Left colon (tissue), 2 donors: ENCODE measurements at places on chromosomes 11 and 22. TPM values are rescaled to one million over a fixed set of nuclear protein-coding genes. Genes with fewer than 3 reads are reported as not detected.
A peak's percentile ranks its signal among the peaks of the same experiment; 100 is the strongest.

DNA sequence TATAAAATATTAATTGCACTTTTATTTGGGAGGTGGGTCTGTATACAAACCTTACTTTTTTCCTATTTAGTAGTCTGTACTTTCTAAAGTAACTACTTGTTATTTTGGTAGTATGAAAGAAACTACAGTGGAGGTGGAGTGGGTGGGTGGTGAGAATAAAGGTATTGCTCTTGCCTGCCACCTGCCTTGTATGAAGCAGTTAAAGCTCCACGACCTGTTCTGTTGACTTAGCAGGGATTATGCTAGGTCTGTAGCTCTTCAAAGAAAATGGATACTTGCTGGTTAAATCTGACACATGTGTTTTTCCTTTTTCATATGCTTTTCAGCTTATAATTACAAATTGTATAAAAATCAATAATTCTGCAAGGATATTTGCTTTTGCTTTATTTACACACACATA, 111.9 kb downstream of the EHF start:
- DNase-seq, result no peak

The CRYBB3 gene
- total RNA-seq, result 2.1 TPM

GRCh38 chr11:126113012-126113411, 50.3 kb upstream of the CDON start:
- DNase-seq, result no peak

- no peak for DNase-seq
Measured at GRCh38 chr11:107682572-107682971, 29.3 kb downstream of the SLN start.

GRCh38 chr11:115391598-115391997, 112.6 kb downstream of the CADM1 start:
- DNase-seq, result no peak

DNA sequence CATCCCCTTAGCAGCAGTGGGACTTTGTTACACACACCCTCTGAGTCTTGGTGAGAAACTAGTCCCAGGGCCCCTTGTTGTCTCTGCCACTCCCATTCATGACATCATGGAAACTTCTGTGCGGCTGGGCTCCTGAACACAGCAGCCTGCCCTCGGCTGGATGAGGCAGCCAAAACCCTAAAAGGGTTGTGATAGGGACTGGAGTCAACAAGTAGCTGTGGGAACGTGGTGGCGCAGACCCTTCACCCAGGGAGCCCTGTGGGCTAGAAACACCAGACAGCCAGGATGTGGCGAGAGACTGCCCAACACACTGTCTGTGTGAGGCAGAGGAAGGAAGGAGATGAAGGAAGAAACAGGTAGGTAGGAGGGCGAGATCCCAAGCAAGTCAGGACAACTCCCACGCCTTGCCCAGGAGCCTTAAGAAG, 3.9 kb downstream of the CD3D start:
- DNase-seq, result peak; percentile 48

GRCh38 chr11:102709201-102709945, 3.8 kb upstream of the MMP27 start:
- no peak for DNase-seq

DNA sequence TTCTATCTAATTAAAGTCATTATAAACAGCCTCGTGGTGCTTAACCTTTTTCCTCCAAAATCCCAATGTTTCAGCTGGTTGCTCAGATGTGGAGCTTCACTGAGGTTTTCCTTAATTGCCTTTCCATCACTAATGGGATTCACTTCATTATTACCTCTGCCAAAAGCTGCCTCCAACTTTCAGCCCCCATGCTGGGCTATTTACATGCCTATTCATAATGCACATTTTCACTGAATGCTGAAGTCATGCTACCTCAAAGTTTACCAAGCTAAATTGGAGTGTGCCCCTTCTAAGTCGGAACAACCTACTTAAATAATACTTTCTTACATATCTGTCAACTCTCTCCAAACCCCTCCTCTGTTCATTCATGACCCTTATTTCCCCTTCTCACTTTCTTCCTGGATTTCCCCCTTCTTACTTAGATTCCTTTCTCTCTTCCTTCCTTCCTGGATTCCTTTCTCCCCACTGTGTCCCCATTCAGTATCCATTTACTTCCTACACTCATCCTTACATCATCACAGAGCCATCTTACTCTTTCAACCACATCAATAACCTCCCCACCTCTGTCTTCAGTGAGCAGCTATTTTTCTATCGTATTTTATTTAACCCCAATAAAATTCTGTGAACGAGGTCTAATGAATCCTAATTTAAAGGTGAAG, 887.3 kb upstream of the TENM4 start:
- DNase-seq, result no peak

DNA sequence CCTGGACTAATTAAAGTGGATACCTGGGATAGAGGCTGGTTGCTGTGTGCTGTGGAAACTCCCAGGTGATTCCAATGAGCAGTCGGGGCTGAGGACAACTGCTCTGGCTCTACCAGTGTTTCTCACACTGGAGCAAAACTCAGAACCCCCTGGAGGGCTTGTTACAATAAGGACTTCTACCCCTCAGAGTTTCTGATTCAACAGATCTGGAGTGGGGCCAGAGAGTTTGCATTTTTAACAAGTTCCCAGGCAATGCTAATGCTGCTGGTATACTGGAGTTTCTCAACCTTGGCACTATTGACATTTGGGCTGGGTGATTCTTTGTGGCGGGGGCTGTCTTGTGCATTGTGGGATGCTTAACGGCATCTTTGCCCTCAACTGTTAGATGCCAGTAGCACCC, 353.7 kb downstream of the MIAT start:
- no peak for DNase-seq

The PANX3 gene
- total RNA-seq, result not detected

- no peak for DNase-seq
Measured at GRCh38 chr22:27948569-27948968, 29.5 kb upstream of the PITPNB start.

The SAA1 gene
- total RNA-seq, result 11.3 TPM

The RANBP1 gene
- total RNA-seq, result 57.2 TPM

GRCh38 chr11:9619971-9620370, 43.9 kb upstream of the SWAP70 start:
- DNase-seq, result no peak

DNA sequence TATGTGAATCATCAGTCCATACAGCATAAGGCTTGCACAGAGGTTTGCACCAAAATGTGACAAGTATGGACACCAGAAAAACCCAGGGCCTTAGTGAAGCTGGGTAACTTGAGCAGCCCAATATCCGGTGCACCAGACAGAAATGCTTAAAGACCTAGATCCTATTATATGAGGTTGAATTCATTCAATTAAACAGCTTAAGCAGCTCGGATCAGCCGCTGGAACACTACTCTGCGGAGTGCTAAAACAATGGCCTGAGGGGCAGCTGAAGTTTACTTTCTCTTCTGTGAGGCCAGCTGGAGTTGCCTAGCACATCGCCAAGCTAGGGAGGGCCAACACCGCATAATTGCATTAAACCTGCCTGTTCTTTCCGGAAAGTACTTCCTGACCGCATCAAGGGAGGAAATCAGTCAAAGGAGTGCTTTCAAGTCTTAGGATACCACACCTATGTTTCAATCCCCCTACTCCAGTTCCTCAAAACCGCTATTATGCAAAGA, 17.0 kb upstream of the FAM181B start:
- no peak for DNase-seq

GRCh38 chr11:117569911-117570310, 227.1 kb downstream of the DSCAML1 start:
- no peak for DNase-seq

DNA sequence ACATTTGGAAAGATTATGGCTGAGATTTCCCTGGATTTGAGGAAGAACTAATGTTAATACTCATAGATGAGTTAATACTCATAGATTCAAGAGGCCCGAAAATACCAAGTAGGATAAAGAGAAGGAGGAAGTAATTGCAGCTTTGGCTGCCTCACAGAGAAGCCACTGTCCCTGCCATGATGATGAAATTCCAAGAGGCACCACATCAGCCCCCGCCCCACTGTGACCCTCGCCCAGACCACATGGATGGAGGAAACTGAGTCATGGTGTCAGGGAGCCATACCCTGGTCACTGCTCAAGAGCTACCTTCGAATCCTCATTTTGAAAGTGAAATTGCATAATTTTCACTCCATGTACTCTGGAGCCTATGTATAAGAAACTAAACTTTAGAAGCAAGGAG, 92.9 kb upstream of the SLC22A12 start:
- no peak for DNase-seq

GRCh38 chr11:113376156-113376555, 11.4 kb upstream of the ANKK1 start:
- no peak for DNase-seq
